Trophoblast cell (in vitro differentiated cells and primary cell): ENCODE measurements at places on chromosomes 2 and 18.
A peak's percentile ranks its signal among the peaks of the same experiment; 100 is the strongest.

- H3K27me3 ChIP-seq: no peaks in the 10 kb centered on the region
- H3K36me3 ChIP-seq: no peaks in the 10 kb centered on the region
- no peak for DNase-seq
- H3K4me1 ChIP-seq: no peaks in the 10 kb centered on the region
- no peak overlapping the region for H3K4me3 ChIP-seq
These were observed 157.7 kb downstream of the TMX3 start for GRCh38 chr18:68557183-68557582.

DNA sequence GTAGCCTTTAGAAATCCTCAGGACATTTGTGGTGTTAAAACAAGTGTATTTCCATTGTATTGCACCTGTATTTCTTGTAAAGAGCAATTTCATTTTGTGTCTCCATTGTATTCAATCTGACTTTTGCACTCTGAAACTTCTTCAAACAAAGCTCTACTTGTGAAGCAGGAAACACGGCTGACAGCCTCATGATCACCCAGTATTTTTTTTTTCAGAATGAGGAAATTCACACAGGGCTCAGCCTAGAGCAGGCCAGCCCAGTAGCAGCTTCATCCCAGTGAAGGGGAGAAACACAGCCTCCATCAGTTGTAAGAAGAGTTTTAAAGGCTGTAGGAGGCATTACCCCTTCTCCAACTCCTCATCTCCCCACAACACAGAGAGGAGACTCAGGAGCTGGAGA, 175.9 kb upstream of the KLHL29 start:
- H3K27ac ChIP-seq: no peak overlapping the region
- no peaks in the 10 kb centered on the region for H3K27me3 ChIP-seq
- DNase-seq: no peak
- no peaks in the 10 kb centered on the region for H3K36me3 ChIP-seq
- H3K4me3 ChIP-seq: no peak overlapping the region
- no peaks in the 10 kb centered on the region for H3K4me1 ChIP-seq

- no peaks in the 10 kb centered on the region for H3K36me3 ChIP-seq
- no peaks in the 10 kb centered on the region for H3K27me3 ChIP-seq
- H3K4me1 ChIP-seq: no peaks in the 10 kb centered on the region
- H3K4me3 ChIP-seq: no peak overlapping the region
These were observed 108.0 kb downstream of the FAM168B start for GRCh38 chr2:130985206-130985780.

DNA sequence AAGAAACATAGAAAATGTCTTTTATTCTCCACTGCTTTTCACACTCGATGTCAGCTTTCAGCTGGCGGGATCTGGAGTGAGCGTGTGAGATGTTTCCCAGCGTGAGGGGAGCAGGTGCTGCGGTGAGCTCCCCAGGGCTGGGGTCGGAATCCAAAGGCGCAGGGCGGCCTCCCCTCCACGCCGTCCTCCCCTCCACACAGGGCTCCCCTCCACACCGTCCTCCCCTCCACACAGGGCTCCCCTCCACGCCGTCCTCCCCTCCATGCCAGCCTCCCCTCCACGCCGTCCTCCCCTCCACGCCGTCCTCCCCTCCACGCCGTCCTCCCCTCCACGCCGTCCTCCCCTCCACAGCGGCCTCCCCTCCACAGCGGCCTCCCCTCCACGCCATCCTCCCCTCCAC, 26.9 kb upstream of the KCNG2 start:
- no peak for DNase-seq
- H3K4me3 ChIP-seq: peak overlapping the region; percentile 14
- H3K27ac ChIP-seq: no peak overlapping the region
- no peaks in the 10 kb centered on the region for H3K36me3 ChIP-seq
- H3K27me3 ChIP-seq: no peaks in the 10 kb centered on the region

DNA sequence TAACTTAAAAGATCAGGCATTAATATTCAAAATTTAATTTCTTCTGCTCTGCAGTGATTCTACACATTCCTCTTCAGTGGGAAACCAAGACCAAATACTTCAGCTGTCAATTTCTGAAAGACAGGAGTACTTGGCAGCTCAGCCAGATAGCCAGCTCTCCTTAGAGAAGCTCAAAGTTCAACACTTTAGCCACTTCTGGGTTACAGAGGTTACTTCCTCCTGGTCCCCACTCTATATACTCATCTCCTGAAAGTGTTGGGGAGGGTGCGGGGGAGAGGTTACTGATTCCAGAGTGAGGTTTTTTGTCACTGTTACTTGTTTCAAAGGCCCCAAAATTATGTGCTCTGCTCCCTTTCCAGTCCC, 4.1 kb downstream of the CYTIP start:
- no peak for DNase-seq
- no peaks in the 10 kb centered on the region for H3K4me1 ChIP-seq
- H3K27me3 ChIP-seq: no peaks in the 10 kb centered on the region
- no peak overlapping the region for H3K4me3 ChIP-seq

GRCh38 chr2:144364944-144365738, 154.8 kb downstream of the ZEB2 start:
- H3K27ac ChIP-seq: peak overlapping the region; percentile 91
- no peak overlapping the region for H3K4me3 ChIP-seq
- H3K36me3 ChIP-seq: no peaks in the 10 kb centered on the region
- H3K4me1 ChIP-seq: peaks cover 4% of the 10 kb centered on the region
- peak; percentile 28 for DNase-seq
- no peaks in the 10 kb centered on the region for H3K27me3 ChIP-seq

DNA sequence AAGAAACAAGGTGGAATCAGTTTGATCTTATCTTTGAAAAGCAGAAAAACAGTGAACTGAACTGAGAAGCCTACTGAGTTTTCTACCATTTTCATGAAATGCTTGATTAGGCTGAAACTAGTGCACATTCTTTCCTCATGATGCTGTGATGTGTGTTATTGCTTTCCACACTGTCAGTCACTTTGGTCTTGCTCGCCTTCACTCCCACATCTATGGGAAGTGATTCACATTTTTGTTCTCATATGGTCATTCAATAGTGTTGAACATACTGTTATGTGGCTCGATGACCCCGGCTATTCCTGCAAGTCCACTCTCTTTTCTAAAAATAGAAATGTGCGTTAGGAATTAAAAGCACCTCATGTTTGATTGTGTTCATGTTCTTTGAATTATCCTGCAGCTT, 129.7 kb downstream of the TGIF1 start:
- no peak for DNase-seq
- H3K4me3 ChIP-seq: no peak overlapping the region
- peaks cover 14% of the 10 kb centered on the region for H3K4me1 ChIP-seq
- no peak overlapping the region for H3K27ac ChIP-seq

- DNase-seq: peak; percentile 94
- no peaks in the 10 kb centered on the region for H3K27me3 ChIP-seq
- H3K4me1 ChIP-seq: peaks cover 10% of the 10 kb centered on the region
- no peak overlapping the region for H3K4me3 ChIP-seq
- no peaks in the 10 kb centered on the region for H3K36me3 ChIP-seq
These were observed 11.3 kb downstream of the IL1RN start for GRCh38 chr2:113138428-113139322.

- H3K27ac ChIP-seq: no peak overlapping the region
- no peaks in the 10 kb centered on the region for H3K4me1 ChIP-seq
- no peaks in the 10 kb centered on the region for H3K36me3 ChIP-seq
- H3K27me3 ChIP-seq: no peaks in the 10 kb centered on the region
- H3K4me3 ChIP-seq: no peak overlapping the region
- DNase-seq: no peak
These were observed 129.4 kb upstream of the SP3 start for GRCh38 chr2:174094542-174094941.

DNA sequence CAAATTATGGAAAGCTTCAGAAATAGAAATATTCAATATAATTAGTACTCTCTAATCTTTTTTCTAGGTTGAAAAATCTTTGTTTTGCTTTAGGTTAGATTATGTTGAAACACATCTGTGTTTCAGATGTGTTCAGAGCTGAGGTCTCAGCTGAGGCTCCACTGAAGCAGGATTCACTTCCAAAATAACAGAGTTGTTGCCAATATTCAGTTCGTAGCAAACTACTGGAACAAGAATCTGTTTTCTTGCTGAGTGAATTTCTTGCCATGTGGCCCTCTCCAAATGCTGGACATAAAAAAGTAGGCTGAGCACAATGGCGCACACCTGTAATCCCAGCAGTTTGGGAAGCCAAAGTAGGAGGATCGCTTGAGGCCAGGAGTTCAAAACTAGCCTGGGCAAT, 8.7 kb downstream of the PHOSPHO2 start:
- DNase-seq: no peak
- H3K4me1 ChIP-seq: no peaks in the 10 kb centered on the region
- no peak overlapping the region for H3K4me3 ChIP-seq
- no peak overlapping the region for H3K27ac ChIP-seq
- H3K36me3 ChIP-seq: peaks cover 2% of the 10 kb centered on the region
- H3K27me3 ChIP-seq: no peaks in the 10 kb centered on the region

DNA sequence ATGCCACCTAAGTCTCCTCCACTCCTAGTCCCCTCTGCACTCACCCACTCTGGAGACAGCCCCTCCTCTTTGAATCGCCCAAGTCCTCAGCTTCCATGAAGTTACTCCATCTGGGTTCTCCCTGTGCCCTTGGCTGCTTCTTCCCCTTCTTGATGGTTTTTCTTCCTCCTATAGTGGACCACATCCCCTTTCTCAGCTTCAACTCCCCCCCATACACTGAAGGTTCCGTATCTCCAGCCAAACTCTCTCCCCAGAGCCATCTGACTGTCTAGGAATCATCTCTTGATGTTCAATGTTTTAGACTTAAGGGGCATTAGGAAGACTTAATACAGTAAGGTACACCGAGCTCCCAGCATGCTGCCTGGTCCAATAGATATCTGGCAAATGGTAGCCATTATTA, 39.6 kb downstream of the EMX1 start:
- no peak overlapping the region for H3K4me3 ChIP-seq
- no peaks in the 10 kb centered on the region for H3K27me3 ChIP-seq
- H3K4me1 ChIP-seq: peaks cover 18% of the 10 kb centered on the region
- H3K27ac ChIP-seq: no peak overlapping the region

GRCh38 chr2:28356095-28356911, 36.4 kb upstream of the FOSL2 start:
- H3K4me3 ChIP-seq: no peak overlapping the region
- no peaks in the 10 kb centered on the region for H3K27me3 ChIP-seq
- no peak overlapping the region for H3K27ac ChIP-seq
- H3K36me3 ChIP-seq: no peaks in the 10 kb centered on the region
- peak; percentile 18 for DNase-seq
- H3K4me1 ChIP-seq: peaks cover 34% of the 10 kb centered on the region

GRCh38 chr2:159195697-159196096, 90.8 kb downstream of the WDSUB1 start:
- H3K27me3 ChIP-seq: no peaks in the 10 kb centered on the region
- H3K36me3 ChIP-seq: peaks cover 41% of the 10 kb centered on the region
- no peak overlapping the region for H3K4me3 ChIP-seq
- no peak for DNase-seq
- no peak overlapping the region for H3K27ac ChIP-seq

DNA sequence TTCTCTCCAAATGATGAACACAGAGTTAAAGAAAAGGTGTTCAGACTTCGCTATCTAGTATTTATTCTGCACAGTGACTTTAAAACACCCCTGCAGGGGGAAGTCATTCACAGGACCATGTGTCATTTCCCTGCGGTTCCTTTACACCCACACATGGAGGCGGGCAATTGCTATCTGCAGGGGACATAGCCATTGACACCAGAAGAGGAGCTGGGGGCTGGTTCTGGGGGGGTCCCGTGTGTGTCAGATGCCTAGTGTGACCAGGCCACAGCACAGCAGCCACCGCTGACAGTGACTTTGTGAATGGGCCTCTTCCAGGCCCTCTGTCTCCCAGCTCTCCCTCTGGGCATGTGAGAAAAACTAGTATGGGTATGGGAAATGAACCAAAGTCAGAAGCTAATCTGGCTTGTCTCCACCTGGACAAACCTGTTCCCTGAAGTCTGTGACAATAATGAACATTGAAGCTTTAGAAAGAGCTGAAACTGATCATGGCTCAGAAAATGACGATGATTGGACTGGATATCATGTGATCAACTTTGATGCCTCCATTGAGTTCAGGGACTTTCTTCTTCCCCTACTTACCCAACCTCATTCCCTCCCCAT, 7.5 kb upstream of the GBX2 start:
- H3K36me3 ChIP-seq: no peaks in the 10 kb centered on the region
- H3K4me3 ChIP-seq: no peak overlapping the region
- H3K27me3 ChIP-seq: peaks cover 49% of the 10 kb centered on the region
- peaks cover 40% of the 10 kb centered on the region for H3K4me1 ChIP-seq

DNA sequence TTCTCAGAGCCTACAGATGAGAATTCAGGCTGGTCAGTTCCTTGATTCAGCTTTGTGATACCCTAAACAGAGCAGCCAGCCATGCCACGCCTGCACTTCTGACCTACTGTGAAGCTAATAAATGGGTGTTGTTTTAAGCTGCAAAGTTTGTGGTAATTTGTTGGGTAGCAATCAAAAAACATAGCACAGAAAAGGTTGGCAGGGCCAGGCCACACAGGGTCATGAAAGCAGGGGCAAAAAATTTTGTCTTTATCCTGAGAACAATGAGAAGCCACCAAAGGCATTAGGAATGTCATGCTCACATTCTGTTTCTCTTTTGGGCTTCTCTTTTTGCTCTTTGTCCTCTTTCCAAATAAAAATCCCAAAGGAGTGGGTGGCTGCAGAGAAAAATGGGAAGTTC, 385.9 kb downstream of the TXNL1 start:
- H3K27ac ChIP-seq: no peak overlapping the region
- DNase-seq: no peak
- no peak overlapping the region for H3K4me3 ChIP-seq
- H3K4me1 ChIP-seq: no peaks in the 10 kb centered on the region

GRCh38 chr18:56065086-56065485, 477.1 kb upstream of the TCF4 start:
- no peaks in the 10 kb centered on the region for H3K36me3 ChIP-seq
- no peak for DNase-seq
- H3K4me3 ChIP-seq: no peak overlapping the region
- H3K27ac ChIP-seq: no peak overlapping the region

GRCh38 chr18:5969355-5969988, 74.2 kb upstream of the TMEM200C start:
- no peak overlapping the region for H3K4me3 ChIP-seq
- H3K27me3 ChIP-seq: no peaks in the 10 kb centered on the region
- no peak for DNase-seq
- no peak overlapping the region for H3K27ac ChIP-seq
- no peaks in the 10 kb centered on the region for H3K4me1 ChIP-seq

- no peak for DNase-seq
- no peaks in the 10 kb centered on the region for H3K4me1 ChIP-seq
- no peak overlapping the region for H3K27ac ChIP-seq
These were observed 18.8 kb downstream of the DYNC2LI1 start for GRCh38 chr2:43792653-43793052.

GRCh38 chr18:50142441-50143120, 52.4 kb downstream of the MYO5B start:
- H3K4me3 ChIP-seq: no peak overlapping the region
- no peaks in the 10 kb centered on the region for H3K27me3 ChIP-seq
- peaks cover 6% of the 10 kb centered on the region for H3K4me1 ChIP-seq
- DNase-seq: no peak
- no peak overlapping the region for H3K27ac ChIP-seq
